Activated T-helper 1 cell treated with anti-CD3 and anti-CD28 coated beads, Interleukin-2, amount 50 U/mL, for 16 hours (primary cell): ENCODE measurements at places on chromosomes 7 and 10.

- DNase-seq = no peak
These were observed 1124.7 kb downstream of the DNAJB9 start for GRCh38 chr7:109694149-109695071.

GRCh38 chr10:100109670-100110069, 28.0 kb upstream of the CPN1 start:
- no peak for DNase-seq

DNA sequence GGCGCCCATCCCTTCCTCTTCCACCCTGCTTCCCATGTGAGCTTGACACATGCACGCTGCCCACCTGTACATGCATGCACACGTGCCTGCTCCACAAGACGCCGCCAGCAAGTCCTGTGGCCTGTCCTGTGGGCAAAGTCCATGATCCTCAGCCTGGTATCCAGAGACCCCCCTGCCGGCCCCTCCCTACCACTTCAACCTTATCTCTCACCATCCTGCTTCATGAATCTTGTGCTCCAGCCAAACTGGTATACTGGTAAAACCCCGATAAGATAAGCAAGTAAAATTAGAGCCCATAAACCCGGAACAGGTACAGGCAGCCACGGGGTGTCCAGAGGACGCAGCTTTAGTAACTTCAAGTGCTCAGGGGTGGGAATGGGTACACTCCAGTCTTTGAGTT, 11.8 kb upstream of the TBXAS1 start:
- DNase-seq = no peak

DNA sequence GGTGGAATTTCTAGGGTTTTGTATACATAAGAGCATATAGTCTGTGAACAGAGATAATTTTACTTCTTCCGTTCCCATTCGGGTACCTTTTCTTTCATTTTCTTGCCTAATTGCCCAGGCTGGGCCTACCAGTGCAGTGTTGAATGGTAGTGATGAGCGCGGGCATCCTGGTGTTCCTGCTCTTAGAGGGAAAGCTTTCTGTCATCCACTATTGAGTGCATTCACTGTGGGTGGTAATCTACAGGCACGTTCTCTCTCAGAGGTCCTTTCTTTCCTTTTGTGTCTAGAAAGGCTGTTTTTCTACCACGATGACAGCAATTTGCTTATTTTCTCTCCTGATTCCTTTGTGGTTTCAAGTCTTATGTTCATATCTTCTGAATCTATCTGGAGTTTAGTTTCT, 65.0 kb downstream of the INPP5A start:
- DNase-seq = no peak

DNA sequence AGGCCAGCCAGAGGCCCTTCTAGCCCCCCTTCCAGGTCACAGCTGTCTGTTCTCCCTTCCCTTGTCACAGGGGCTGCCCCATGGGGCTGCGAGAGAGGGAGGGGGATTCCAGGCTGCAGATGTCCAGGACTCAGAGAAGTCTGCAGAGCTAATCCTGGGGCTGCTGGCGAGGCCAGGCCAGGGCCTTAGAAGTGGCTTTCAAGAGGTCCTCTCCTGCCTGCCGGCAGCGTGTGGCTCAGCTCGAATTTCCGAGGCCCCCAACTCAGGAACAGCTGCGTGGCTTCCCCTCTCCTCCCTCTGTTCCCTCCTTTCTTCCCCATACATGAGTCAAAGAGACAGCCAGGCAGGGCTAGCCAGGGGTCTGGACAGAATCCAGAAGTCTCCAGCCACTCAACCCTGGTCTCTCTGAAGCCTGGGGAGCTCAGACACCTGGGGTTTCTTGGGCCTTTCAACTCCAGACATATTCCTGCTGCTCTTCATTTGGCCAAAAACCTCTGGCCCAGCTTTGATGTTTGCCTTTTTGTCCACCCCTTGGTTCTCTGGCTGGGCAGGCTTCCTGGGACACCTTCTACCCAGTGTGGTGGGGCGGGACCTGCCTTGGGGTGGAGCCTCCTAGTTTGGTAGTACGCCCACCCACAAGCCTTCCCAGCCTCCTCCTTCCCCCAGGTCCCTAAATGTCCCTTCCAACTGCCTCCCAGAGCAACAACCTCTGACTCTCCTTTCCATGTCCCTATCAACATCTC, 21.8 kb upstream of the EIF5AL1 start:
- no peak for DNase-seq

GRCh38 chr10:36425131-36425797, 700.1 kb upstream of the ANKRD30A start:
- no peak for DNase-seq

DNA sequence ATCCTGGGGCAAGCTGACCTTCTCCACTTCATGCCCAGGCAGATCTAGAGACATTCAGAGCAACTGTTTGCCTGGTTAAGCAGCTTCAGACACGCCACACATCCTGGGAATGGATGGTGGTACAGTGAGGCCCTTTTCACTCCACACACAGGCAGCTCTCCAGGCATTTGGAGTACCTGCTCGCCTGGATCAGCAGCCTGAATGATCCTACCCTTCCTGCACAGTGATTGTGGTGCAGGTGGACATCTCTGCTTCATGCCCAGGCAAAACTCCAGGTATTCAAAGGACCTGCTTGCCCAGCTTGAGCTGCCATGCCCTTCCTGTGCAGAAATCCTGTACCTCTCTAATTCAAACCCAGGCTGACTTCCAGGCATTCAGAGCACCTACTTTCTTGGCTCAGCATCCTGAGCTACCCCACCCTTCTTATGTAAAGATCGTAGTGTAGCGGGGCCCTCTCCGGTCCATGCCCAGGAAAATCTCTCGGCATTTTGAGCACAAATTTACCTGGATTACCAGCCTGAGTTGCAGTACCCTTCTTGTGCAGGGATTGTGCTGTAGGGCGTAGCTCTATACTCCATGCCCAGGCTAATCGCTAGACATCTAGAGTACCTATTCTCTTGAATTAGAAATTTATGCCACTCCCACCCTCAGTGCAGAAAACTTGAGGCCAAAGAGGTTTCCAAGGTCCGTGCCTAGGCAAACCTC, 972.8 kb downstream of the ANKRD7 start:
- DNase-seq = no peak

DNA sequence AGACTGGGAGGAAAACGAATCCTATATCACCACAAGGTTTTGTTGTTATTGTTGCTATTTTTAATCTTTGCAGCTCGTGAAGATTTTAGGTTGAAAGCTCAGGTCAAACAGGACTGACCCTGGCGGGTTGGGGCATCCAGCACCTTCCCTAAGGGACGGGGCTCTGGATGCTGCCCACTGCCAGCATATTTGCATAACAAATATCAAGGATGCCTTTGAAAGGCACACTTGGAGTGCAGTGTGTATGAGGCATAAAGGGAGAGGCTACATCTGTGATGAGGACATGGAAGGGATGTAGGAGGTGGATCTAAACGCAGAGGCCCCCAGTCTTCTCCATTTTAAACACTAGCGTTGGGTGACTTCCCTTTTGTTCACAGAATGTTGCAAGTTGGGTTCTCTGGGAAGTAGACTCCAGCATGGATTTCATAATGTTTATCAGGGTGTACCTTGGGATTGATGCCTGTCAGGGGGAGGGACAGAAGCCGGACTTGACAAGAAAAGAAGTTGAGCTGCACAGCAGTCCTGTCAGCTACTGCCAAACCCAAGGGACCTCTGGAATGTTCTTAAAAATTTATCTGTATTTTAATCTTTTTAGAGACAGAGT, 181.1 kb upstream of the IMMP2L start:
- no peak for DNase-seq

GRCh38 chr10:97234400-97234799, 48.6 kb upstream of the SLIT1 start:
- DNase-seq = no peak

GRCh38 chr7:26349005-26349915, 57.6 kb downstream of the SNX10 start:
- DNase-seq = no peak

- no peak for DNase-seq
These were observed 253.3 kb downstream of the KLF6 start for GRCh38 chr10:3531670-3532069.

- DNase-seq = no peak
These were observed 116.6 kb upstream of the SAMD8 start for GRCh38 chr10:74994854-74995253.

- DNase-seq = no peak
These were observed 48.5 kb upstream of the LMTK2 start for GRCh38 chr7:98058186-98058585.

DNA sequence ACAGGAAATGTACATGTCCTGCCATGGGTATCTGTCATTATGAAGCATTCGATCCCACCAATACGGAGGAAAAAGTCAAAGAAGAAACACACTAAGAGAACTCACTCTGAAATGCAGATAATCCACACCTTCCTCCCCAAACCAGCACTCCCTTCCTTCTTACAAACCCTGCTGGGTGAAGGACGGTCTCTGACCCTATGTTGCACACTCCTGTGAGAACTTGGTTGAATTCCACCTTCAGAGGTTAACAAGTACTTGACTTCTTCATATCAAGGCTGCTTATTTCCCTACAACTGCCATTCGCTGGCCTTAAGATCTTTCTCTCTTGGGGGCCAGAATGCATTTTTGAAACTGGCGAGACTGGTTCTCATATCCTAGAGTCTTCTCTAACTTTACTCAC, 16.6 kb downstream of the YWHAG start:
- no peak for DNase-seq

GRCh38 chr7:95859429-95859828, 87.1 kb downstream of the DYNC1I1 start:
- DNase-seq = no peak

GRCh38 chr10:102819054-102819453, 18.2 kb downstream of the CYP17A1 start:
- no peak for DNase-seq

DNA sequence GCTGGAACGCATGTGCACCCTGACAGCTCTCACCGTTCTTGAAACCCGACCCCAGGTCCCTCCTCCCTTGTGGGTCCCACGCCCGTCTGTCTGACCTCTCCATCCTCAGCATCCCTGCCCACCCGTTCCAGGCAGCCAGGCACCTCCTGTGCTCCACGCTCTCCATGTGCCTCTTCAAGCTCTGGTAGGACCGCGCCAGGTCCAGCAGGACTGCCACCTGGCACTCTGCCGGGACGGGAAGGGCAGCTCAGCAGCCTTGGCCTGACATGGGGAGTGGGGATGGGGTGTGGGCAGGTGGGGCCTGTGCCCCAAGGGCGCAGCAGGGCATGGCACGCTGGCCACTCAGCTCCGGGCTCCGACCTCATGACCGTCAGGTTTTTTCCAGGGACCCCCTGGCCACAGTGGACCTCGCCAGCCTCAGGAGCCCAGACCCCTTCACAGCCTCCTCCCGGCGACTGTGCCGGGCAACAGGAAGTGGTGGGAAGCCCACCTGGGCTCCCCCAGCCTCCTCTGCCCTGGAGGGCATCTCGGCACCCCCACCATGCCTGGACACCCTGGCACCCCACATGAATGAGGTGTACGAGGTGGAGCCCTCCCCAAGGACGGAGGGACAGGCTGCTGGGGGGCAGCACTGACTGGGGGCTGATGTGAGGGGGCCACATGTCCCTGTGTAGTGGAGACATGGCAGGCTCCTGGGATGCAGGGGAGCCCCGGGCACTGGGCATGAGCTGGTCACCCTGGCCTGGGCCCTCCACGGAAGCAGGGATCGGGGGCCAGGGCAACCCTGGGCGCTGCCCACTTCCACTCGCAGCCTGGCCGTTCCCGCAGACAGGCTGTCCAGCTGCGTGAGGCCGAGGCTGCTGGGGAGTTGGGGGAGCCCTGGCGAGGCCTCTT, 25.1 kb upstream of the NKX6-2 start:
- DNase-seq = no peak

DNA sequence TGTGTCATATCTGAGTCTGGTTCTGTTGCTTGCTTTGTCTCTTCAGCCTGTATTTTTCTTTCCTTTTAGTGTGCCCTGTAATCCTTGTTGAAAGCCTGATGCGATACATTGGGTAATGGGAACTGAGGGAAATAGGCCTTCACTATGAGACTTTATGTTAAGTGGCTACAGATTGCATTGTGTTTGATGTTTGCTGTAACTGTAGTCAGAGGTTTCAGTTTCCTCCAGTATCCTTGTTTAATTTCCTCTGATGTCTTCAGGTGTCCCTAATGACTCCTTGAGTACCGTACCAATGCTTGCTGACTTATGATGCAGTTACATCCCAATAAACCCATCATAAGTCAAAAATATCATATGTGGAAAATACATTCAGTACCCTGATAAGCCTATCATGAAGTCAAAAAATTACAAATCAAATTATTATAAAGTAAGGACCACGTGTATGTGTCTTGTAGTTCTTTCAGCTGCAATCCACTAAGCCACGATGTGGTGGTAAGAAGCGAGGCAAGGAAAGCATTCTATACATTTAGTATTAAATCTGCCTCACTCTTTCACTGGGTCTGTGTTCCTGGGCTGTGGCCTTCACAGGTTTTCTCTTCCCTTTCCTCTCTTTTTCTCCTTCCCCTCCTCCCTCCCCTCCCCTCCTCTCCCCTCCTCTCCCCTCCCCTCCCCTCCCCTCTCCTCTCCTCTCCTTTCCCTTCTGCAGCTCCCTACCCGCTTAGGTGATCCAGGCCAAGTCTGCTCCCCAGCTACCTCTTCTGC, 13.3 kb upstream of the GIMAP6 start:
- no peak for DNase-seq

- no peak for DNase-seq
These were observed 15.0 kb downstream of the FZD9 start for GRCh38 chr7:73448609-73449008.

- no peak for DNase-seq
These were observed 33.4 kb downstream of the OGDH start for GRCh38 chr7:44639671-44640321.

GRCh38 chr10:82564353-82565196, 689.6 kb downstream of the NRG3 start:
- no peak for DNase-seq

GRCh38 chr7:116863936-116864500, 1.6 kb downstream of the CAPZA2 start:
- DNase-seq = no peak

DNA sequence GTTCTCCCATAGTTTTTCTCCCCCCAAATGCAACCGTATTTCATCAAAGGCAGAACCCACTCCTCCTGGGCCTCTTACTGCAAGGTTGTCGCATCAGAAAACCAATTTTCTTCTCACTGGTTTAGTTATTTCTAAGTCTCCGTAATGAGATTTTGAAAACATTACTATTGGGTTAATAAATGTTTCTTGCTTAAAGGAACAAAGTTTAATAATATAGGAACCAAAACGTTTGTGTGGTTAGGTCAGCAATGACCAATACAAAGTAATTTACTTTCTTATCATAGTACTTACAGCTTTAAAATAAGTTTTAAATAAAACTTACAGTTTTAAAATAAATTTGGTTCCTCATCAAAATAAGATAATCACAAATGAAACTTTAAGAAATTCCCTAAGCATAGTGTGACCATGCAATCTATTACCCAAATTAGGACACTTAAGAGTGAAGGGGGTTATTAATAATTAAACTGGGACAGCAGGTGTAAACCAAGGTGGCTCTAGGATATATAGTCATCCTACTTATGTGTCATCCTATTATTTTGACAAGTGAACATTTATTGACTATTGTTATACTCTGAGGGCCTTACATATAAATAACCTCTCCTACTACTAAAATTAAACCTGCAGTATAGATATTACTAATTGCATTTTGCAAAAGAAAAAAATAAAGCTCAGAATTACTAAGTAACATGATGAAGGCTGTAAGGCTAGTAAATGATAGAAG, 415.4 kb upstream of the LRRN3 start:
- no peak for DNase-seq
